ENCODE measurements at places on chromosomes 16 and 17. TPM values are rescaled to one million over a fixed set of nuclear protein-coding genes. Genes with fewer than 3 reads are reported as not detected.

PFAS gene
- 174 TPM for total RNA-seq

IRF8 gene
- 37.8 TPM for total RNA-seq

TPSG1 gene
- not detected for total RNA-seq

SDR42E1 gene
- 3.9 TPM for total RNA-seq

KRTAP4-3 gene
- not detected for total RNA-seq

RAB26 gene
- total RNA-seq = 0.59 TPM

KRT16 gene
- total RNA-seq = not detected
